ENCODE measurements at places on chromosomes 2 and 18.

DNA sequence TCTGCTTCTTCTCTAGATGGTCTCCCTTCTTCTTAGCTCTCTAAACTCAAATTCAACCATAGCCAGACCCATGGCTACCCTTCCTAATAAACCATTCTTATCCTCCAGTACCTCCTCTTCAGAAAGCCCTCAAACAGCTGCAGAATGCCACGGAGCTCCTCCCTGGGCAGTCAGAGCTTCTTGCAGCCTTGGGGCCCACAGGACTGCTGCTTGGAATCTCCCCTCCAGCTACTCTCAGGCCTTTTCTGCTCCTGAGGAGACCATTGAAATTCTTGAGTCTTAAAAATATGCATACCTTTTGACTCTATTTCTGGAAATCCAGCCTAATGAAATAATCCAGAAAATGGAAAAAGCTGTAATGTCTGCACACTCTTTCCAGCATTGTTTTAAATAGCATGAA lies 30.7 kb downstream of the EFR3B start:
- DNase-seq: no peak

GRCh38 chr2:157363612-157364101 lies 38.0 kb upstream of the ERMN start:
- no peak for DNase-seq

DNA sequence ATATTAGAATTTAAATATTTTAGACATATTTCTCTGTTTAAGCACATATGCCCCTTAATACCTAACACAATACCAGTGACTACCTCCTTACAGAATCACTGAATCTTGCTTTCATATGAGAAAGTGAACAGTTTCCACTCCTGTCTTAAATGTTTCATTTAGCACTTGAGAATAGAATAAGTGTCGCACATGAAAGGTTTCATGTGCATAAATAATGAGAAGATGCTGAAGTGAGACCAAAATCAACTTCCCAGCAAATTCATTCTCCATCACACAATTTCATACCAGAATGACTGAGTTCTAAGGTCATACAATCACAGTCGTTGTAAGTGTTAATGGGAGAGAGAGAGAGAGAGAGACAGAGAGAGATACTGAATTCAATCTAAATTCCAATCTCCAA lies 51.2 kb downstream of the ATIC start:
- DNase-seq: no peak

GRCh38 chr2:20080428-20080827 lies 29.0 kb upstream of the LAPTM4A start:
- DNase-seq: no peak

DNA sequence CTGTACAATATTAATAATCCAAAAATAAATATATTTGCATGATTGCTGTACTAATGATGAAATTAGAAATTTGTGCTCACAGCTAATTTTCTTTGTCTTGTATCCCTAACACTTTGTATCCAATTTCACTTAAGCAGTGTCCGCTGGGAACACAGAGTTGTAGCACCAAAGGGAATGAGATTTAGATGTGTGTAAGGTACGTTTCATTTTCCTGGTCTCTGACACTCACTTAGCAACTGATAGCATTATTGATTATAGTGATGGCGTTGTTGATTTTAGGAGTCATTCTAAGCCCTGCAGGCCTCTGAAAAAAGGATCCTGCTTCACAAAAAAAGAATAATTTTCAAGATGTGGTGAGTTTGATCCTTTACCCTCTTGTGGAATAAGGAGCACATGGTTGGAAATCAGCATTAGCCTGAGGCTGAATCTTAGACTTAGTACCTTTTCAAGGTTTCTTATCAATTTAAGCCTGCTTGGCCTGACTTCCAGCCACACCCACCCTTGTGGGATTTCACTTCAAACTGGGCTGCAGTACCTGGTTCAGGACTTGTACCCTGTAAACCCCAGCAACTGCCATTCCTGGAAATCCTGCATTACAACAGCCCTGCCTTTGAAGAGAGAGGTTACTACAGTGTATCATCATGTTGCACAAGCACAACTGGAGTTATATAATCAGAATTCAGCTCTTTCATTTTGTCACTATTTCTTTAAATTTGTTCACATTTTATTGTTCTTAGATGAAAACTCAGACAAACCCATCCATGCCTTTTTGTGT lies 116.2 kb downstream of the RND3 start:
- DNase-seq: no peak

GRCh38 chr2:171225302-171225980 lies 64.7 kb upstream of the TLK1 start:
- DNase-seq: no peak

DNA sequence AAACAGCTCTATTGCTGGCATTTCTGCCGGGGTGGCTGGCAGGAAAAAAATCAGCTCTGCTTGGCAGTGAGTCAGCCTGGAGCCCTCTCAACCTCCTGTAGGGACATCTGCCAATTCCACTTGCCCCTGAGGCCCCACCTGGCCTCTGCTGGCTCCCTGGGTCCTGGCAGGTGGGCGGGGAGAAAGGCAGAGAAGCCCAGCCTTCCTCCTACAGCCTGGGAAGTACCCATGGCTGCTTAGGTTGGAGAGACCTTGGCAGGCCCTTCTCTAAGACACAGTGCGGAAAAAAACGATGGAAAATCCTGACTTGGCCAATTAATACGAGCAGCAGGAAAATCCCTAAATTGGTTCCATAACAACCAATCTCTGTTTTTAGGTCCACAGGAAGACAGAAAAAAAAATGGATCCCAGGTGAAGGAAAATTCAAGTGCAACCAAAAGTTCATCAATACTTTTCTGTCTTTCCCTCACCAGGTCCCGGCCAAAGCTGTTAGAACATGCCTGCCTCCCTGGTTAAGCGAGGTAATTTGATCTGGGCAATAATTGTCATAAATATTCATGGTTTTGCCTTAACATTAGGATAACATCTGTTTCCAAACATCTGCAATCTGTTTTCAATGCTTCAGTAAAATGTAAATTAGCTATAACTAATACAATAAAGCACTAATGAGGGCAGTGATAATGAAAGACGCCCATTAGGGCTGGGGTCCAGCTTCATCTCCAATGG lies 245.9 kb downstream of the TFCP2L1 start:
- DNase-seq: peak; percentile 7

GRCh38 chr2:34103437-34103836 lies 504.3 kb upstream of the FAM98A start:
- DNase-seq: no peak

DNA sequence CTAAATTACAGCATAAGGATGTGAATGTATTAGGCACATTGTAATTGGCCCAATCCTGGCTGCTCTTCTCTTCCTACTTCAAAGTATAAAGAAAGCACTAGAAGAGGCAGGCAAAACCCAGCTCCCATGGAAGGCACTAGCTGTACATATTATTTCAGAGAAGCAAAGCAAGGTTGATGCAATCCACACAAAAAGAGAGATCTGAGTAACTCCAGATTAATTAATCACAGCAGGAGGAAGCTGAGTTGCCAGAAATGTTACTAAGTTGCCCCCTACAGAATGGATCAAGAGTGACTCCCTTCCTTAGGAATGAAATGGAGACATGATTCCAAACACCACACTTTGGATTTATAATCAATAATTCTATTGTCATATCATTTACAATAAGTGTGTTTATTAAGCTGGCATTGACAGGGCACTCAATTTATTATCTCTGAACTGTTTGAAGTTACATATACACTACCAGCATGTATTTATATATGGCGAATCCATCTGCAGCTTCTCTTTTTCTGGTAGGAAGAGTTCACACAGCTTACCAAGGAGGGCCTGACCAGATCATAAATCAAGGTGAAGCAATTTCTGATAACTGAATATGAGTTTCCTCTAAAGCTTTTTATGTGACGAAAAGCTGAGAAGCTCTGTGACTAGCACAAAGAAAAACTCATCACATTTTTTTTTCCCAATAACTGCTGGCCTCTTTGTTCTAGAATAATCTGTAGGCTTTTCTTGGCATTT lies 393.1 kb upstream of the LYPD1 start:
- DNase-seq: no peak

DNA sequence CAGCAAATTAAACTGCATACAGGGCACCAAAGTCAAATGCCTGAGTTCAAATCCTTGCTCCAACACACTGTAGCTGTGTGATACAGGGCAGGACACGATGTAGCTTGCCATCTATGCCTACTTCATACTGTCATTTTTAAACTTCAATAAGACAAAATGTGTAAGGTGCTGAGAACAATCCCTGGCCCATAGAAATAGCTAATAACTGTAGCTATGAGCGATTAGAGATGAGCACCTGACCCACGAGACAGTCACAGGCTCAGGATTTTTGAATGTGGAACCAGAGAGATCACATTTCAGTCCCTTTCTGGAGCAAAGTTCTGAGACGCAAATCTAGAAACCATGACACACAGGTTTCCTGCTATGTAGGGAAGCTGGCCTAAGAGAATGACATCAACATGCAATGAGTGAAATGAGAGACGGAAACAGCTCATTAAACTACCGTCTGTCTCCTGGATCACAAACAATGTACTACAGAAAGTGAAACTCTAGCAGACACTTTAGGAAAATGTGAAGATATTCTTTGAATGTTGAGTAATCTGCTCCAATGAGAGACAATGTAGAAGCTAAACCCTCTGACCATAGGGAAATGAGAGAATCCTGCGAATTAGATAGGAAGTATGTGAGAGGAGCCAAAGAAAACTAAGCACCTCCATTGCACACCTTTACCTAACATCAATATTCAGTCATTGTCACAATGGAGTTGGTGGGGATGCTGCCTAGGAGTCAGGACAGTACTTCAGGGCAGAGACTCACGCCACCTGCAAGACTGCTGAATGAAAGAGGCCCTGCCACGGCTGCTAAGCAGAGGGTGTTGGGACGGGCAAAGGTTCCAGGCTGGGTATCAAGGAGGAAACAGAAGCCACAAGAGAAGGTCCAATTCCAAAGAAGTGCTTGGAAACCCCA lies 25.5 kb downstream of the B4GALT6 start:
- DNase-seq: no peak

- DNase-seq: no peak
Measured at GRCh38 chr2:19073522-19073921, 284.9 kb downstream of the OSR1 start.

DNA sequence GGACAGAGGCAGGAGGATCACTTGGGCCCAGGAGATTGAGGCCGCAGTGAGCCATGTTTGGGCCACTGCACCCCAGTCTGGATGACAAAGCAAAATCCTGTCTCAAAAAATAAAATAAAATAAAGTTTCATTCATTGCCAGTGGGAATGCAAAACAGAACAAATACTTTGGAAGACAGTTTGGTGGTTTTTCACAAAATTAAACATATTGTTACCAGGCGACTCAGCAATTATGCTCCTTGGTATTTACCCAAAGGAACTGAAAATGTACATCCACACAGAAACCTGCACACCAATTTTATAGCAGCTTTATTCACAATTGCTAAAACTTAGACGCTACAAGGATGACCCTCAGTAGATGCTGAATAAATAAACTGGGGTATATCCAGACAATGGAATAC lies 35.8 kb downstream of the FOSL2 start:
- no peak for DNase-seq

GRCh38 chr2:65031341-65032018 lies 24.7 kb upstream of the CEP68 start:
- peak; percentile 13 for DNase-seq

- DNase-seq: no peak
Measured at GRCh38 chr18:55501982-55502710, 85.8 kb downstream of the TCF4 start.

GRCh38 chr18:21799721-21800120 lies 59.1 kb downstream of the MIB1 start:
- no peak for DNase-seq

- DNase-seq: no peak
Measured at GRCh38 chr2:216549926-216550690, 51.5 kb downstream of the RPL37A start.

DNA sequence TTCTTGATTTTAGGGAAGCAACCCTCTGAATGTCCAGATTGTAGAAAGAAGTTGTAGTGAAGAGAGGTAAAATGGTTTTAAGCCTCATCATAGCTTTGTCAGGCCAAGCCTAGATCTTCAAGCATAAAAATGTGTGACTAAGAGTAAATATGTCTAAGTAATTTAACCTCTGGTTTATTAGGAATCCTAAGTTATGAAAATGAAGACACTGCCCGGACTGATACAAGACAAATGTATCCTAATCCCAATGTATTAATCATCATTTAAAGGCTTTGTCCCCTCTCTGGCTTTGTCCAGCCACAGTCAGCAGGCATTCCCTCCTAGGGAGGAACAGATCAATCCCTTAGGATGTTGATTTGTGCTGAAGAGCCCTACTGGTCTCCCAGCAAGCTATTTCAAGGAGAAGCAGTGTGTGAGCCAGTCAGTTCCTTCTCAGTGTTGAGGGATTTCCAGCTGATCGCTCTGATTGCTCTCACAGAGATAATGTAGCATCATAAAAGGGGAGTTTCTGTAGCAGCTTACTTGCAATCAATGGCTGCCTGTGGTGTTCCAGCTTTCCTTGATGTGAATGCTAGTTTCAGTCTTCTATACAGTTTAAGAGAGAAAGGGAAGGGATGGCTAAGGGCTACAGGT lies 796.1 kb downstream of the EPHA4 start:
- DNase-seq: no peak

GRCh38 chr2:26459991-26460612 lies 17.8 kb downstream of the OTOF start:
- no peak for DNase-seq

- DNase-seq: no peak
Measured at GRCh38 chr2:160022162-160022561, 40.3 kb downstream of the PLA2R1 start.

- DNase-seq: no peak
Measured at GRCh38 chr18:79919089-79919488, 32.4 kb downstream of the SLC66A2 start.

- DNase-seq: no peak
Measured at GRCh38 chr2:12047761-12048160, 301.3 kb downstream of the LPIN1 start.

DNA sequence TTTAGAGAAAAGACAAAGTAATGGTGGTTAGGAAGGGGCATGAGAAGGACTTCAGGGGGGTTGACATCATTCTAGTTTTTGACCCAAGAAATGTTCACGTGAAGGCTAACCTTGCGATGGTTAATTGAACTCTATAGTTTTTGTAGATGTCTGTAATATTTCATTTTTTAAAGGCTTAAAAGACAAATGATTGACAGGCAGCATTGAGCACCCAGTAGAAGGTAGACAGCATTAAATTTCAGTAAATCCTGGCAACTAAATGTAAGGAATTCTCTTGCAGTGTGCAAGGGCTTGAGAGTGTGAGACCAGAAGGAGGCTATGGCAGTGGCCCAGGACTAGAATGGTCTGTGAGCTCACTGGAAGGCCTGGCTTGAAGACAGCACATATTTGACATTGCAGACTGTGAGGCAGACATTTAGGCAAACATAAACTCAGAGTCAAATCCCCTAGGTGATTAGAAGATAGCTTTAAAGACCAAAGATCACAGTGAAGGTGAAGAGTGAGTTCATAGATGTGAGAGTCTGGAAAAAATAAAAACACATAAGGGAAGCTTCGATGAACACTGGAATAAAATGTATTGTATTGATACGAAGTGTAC lies 100.1 kb upstream of the MAP4K4 start:
- DNase-seq: no peak
